ENCODE measurements at places on chromosomes 2 and 18.

GRCh38 chr18:37559194-37559593 lies 6.4 kb downstream of the CELF4 start:
- DNase-seq: no peak

DNA sequence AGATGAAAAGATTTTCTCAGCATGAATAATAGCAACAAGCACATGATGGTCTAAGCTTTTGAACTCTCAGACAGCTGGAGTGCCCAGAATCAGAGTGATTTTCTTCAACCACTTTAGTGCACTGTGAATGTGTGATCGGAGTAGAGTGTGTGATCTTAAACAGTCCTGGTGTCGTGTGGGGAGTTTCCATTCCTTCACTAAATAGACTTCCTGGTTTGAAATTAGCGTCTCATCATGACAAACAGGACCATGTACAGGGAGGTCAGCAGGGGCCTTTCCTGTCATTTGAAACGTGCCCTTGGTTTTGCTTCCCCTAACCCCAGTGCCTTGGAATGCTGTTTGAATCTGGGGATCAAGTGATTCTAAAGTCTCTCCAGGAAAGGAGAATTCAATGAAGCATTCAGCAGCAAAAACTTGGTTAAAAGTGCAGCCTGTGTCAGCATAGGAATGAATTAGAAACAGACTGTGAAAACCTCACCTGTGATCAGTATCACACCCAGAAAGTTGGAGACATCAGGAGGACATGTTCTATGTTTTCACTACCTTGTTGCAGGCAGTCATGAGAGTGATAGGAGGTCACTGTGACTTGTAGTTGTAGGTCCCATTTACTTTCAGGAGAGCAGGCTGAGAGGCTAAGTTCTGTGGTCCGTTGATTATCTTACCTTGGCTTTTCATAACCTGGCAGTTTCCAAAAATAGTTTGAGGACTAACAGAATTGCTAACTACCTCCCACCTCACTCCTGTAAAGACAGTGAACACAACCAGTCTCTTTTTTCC lies 400.3 kb downstream of the MTX2 start:
- no peak for DNase-seq

DNA sequence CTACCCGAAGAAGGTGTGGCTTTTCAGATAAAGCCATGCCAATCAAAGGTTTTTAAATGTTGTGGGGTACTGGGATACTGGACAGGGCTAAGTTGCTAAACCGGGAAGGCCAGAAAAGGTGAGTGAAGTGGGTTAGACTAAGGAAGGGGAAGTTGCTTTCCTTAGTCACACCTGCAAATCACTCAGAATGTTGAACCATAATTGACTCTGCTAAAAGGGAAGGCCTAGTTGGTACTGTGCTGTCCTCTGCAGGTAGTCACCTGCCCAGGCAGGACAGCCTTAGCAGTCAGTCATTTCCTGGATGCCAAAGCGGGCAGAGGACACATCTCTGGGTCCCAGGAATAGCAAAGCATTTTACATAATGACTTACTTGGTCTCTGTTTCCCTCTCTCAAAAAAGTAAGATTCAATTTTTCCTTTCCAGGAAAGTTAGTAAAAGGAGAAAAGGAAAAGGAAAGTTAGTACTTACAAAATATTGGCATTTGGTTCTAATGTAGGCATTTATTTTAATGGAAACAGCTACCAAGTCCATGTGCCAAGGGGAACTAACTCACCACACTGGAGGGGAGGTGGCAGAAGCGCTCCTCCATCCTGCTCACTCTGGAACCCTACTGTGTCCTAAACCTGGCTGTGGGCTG lies 60.3 kb downstream of the RFTN2 start:
- no peak for DNase-seq

DNA sequence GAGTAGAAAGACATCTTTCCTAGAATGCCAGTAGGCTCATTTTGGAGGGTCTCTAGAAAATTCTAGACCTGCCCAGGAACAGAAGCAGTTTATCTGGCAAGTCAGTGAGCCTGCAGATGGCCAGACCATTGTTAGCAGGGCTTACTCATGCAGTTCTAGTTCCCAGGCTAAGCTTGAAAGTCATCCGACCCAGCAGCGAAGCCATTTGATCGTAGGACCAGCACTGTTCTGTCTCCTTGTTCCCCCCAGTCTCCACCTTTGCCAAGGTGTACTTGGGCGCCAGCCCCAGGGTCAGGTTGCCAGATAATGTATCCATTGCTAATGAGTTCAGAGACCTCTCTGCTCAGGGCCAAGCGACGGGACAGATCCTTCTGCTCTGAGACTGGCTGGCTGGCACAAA lies 70.1 kb downstream of the EPAS1 start:
- no peak for DNase-seq

DNA sequence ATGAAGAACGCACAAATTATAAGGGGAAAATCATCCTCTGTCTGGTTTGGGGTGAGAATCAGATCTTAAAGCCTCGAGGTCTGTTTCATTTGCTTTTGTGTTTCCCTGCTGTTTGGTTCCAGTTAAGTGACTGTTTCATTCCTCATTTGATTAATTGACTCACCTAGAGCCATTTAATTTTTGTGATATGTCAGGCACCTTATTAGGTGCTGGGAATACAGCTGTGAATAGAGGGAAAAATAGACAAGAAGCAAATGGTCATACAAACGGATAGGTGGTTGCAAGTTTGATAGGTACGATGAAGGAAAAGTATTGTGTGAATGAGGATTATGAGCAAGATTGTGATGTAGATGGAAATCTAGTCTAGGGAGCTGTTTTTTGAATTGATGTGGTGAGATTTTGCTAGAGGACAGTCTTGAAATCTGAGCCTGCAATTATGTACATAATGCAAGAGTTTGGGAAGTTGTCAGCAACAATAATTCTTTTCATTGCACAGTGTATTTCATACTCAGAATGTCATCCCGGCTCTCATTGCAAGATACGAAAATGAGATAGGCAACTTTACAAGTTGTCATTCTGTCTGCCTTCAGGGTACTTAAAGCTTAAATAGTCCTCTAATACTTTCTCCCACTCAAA lies 2.2 kb downstream of the ACSL3 start:
- DNase-seq: no peak

GRCh38 chr2:28389399-28390240 lies 3.0 kb upstream of the FOSL2 start:
- no peak for DNase-seq

All from ovary (tissue), 10 donors.